ENCODE measurements at places on chromosomes 3 and 15.

- DNase-seq = no peak
These were observed 26.3 kb upstream of the DYNC1LI1 start for GRCh38 chr3:32596909-32597369.

DNA sequence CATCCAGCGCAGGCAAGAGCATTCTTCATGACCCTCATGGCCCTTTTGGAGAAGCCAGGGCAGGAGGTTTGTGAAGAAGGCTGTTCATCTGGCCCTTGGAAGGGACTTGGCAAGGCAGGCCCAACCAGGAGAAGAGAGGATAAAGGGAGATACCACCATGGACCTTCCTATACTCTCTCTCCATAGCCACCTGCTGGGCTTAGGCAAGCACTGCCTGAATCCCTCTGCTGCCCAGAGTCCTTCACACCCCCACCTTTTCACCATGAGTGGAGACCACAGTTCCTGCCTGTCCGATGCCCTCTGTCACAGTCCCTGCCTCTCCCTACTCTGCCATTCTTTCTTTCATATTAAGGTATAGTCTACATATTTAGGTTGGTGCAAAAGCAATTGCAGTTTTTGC, 10.6 kb upstream of the SFMBT1 start:
- DNase-seq = no peak

GRCh38 chr15:58212909-58213526, 74.8 kb downstream of the AQP9 start:
- DNase-seq = peak; percentile 62

DNA sequence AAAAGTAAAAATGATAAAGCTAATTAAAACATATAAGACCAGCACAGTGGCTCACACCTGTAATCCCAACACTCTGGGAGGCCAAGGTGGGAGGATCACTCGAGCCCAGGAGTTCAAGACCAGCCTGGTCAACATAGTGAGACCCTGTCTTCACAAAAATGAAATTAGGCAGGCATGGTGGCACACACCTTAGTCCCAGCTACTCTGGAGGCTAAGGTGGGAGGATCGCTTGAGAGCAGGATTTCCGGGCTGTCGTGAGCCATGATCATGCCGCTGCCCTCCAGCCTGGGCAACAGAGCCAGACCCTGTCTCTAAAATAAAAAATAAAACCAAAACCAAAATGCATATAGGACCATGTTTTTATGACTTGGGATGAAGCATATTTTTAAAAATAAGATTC, 4.8 kb upstream of the PRSS50 start:
- no peak for DNase-seq

- peak; percentile 29 for DNase-seq
These were observed 259.4 kb upstream of the PROK2 start for GRCh38 chr3:72044231-72044855.
